Heart right ventricle (tissue), 16 donors: ENCODE measurements at places on chromosomes 6 and 20. TPM values are rescaled to one million over a fixed set of nuclear protein-coding genes. Genes with fewer than 3 reads are reported as not detected.

The TINAG gene
- 0.25 TPM for total RNA-seq

The MYLK4 gene
- 0.97 TPM for total RNA-seq

DNA sequence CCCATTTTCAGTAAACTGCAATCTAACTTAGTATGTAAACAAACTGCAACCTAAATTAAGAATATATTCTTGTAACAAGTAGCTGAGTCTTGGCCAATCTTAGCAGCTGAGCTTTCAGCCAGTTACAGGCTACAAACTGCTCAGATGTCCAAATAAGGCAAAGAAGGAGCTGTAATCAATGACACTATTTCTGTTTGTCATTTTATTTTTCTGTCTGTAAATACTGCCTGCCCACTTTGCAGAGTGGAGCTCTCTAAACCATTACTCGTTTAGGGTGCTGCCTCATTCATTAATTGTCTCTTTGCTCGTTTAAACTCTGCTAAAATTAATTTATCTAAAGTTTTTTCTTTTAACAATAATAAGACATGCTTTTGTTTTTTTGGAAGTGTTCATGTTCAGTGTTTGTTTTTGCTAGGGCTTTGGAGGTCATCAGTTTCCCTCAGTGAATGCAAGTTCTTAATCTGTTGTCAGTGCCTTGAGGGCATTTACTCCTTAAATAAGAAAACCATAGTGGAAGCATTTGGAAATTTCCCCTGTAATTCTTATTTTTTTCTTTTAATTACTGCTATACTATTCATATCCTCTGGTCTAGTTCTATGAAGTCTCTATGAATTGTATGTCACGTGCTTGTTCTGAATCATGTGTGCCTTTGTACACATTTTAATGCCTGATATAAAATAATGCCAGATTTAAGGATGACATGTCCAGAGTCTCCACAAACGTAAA lies 3.6 kb upstream of the PRL start:
- DNase-seq, result no peak

DNA sequence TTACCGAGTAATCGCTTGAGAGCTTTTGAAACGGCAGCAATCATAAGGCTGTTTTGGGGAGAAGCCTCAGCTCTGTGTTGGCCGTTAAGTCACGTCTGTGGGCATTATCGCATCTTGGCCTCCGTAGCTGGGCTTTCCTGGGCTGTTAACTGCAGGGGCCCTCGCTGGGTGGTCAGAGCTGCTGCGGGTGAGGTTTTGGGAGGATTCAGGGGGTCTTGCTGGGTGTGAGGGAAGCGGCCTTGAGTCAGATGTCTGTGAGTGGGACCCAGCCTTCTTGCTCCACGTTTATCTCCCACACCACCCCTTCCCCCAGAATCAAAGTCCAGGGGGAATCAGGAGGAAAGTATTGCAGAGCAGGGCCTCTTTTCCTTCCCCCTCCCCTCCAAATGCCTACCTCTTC lies 3.2 kb upstream of the APCDD1L start:
- DNase-seq, result no peak

DNA sequence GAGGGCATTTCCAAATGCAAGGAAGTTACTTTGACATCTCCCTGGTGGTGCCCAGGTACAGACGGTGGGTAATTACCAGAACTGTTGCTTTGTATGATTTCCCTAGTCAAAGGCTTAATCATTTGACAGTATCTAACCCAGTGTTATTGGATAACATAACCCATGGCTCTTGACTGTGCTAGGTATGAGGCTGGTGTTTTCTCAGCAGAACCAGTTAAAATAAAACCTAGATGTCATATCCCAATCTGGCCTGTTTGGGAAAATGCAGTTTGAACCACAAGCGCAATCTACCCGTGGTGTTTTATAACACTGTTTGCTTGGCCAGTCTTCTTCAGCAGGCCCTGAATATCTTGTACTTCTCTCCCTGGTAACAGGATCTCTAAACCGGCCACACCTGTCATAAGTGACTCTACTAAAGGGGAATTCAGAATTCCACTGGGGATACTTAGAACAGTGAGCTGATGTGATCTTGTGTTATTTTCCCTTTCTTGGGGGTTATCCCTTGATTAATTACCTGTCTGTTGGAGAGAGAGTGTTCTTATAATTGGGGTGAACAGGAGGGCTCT lies 32.8 kb downstream of the PPP1R14C start:
- no peak for DNase-seq
